Suprapubic skin (tissue), 4 donors: ENCODE measurements at places on chromosomes 2 and 18.

- no peak for DNase-seq
Measured at GRCh38 chr2:47054868-47055267, 100.2 kb downstream of the STPG4 start.

DNA sequence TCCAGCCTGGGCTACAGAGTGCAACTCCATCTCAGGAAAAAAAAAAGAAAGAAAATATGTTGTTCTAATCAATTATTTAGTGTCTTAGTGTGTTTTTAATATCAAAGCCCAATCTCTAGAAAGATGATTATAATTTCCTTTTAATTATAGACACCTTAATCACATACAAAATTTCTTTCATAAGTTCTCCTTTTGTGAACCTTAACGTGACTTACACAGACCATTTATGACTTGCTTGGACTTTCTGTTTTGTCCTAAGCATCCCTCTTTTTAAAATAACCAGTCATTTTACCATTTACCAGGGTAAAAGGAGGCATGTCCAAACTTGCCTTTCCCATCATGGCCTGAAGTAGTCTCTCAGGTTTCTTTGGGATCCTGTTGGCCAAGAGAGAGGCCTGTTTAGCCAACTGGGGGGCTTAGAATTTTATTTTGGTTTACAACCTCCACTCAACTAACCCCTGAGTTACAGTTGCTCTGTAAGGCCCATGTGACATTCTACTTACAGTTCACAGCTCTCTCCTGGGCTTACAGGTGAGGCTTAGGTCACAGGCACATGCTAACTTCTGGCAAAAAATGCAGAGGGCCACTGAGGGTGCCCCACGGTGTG is 23.9 kb upstream of the GPR155 start:
- no peak for DNase-seq

DNA sequence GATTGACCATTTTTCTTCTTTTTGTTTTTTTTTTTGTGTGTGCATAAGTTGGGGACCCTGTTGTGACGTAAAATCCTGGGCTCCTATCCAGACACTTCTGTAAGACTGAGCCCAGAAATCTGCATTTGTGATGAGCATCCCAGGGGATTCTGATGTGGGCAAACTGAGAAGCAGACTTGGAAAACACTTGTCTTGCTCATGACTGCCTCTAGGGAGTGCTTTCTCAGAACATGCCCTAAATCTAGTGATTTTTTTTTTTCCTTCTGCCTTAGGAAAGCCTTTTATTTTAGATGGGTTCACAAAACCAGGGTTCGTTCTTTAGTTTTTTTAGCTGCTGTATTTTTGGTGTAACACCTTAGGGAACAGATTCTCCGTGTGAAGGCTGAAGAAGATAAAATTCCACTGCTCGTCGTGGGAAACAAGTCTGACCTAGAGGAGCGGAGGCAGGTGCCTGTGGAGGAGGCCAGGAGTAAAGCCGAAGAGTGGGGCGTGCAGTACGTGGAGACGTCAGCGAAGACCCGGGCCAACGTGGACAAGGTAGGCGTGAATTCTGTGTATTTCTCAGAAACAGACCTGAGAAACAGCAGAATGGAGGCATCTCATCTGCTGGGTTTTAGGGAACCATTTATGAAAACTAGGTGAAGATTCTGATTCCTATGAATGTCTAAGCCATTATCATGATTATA is 36.7 kb downstream of the RALB start:
- no peak for DNase-seq

DNA sequence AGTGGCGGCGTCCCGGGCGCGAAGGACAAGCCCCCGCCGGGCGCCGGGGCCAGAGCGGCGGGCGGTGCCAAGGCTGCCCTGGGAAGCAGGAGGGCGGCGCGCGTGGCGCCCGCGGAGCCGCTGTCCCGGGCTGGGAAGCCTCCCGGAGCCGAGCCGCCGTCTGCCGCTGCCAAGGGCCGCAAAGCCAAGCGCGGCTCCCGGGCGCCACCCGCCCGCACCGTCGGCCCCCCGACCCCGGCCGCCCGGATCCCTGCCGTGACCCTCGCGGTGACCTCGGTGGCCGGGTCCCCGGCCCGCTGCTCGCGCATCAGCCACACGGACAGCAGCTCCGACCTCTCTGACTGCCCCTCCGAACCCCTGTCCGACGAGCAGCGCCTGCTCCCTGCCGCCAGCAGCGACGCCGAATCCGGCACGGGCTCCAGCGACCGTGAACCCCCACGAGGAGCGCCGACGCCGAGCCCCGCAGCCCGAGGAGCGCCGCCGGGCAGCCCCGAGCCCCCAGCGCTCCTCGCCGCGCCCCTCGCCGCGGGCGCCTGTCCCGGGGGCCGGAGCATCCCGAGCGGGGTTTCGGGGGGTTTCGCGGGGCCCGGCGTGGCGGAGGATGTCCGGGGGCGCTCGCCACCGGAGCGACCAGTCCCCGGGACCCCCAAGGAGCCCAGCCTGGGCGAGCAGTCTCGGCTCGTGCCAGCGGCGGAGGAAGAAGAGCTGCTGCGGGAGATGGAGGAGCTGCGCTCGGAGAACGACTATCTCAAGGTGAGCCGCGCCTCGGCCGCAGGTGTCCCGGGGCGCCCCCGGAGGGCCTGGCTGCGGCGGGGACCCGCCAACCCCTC is 820 bp downstream of the MTCL1 start:
- no peak for DNase-seq

DNA sequence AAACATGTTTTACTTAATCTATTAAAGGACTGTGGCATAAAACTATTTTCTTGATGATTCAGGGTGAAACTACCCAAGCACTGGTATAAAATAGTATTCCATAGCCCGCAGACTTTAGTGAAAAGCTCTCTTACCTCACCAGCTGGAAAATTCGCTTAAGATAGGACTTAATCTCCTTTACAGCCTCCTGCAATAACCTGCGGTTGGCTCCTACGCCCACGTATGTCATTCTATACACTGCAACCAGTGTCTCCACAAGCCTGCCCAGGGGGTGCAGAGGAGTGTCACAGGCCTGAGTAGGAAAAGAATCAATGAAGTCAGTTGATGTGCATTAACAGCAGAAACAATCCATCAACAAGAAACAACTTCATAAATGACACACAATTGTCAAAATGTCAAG is 11.3 kb upstream of the MPP4 start:
- no peak for DNase-seq

DNA sequence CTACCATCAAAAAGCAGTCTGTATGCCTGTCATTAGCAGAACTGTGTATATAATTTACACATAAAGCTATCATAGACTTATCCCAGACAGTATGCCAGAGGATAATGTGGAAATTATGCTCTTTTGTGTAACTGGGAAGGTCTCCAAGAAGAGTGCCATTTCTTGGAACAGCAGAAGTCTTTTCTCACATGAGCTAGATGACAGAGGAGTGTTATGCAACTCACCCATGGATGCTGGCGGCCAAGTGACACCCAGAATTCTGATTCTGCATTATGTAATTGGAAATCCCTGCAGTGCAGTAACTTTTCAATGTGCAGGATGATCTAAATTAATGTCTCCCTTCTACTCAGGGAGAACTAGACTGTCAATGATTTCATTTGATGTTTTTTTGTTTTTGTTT is 160.0 kb downstream of the UBE2E3 start:
- peak; percentile 56 for DNase-seq

- no peak for DNase-seq
Measured at GRCh38 chr2:120301284-120301683, 44.7 kb upstream of the INHBB start.

- no peak for DNase-seq
Measured at GRCh38 chr18:70376137-70376913, 87.5 kb downstream of the SOCS6 start.

DNA sequence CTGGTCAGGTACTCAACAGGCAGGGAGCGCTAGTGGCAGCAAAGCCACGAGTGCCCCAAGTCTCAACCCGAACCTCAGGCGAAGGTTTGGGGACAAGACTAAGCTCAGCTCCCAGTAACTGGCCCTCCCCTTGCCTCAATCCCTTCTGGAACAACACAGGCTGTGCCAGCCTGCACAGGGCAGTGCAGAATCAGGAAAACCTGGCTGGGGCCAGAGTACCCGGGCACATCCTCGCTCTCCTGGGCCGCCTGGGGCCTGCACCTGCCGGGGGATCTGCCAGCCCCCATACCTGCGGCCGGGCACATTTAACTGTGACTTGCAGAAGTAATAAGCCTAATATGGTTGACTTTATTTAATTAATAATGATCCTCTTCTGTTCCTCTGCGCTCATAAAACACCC is 60.6 kb downstream of the GBX2 start:
- DNase-seq, result no peak

DNA sequence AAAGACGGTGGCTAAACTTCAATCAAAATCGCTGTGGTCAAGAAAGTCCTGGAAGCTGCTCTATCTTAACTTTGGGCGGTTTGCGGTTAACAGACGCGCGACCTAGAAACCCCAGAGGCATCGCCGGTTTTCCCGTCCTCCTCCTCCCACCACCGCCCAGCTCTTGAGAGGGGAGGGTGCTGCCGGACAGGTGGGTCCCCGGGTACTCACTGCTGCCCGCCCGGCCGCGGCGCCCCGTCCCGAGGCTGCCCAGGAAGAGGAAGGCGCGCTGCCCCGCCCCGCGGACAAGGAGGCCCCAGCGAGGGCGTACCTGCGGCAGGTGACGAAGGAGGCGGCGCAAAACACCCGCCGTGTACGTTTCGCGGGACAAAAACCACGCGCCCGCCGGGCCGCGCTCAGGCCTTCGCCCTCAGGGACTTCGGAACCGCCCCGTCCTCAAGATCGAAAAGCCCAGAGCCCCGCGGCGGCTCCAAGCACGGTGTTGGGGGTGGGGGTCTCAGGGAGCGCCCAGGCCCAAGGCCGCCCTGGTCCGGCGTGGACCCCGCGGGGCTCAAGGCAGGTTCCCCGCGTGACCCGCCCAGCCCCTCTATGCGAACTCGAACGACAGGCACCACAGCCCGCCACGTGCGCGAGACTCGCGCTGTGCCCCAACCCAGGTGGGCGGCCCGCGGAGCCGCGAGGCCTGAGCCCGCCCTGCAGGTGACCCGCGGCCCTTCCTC is at the start of gene SH3YL1:
TSS of gene SH3YL1 (minus strand) at position 259 of the 719 bp plus-strand sequence. CDS start at position 211, 48 bp downstream.
- DNase-seq, result peak; percentile 77

GRCh38 chr2:80489717-80490116 is 185.2 kb upstream of the LRRTM1 start:
- no peak for DNase-seq

GRCh38 chr2:134190062-134190806 is 63.6 kb upstream of the MGAT5 start:
- no peak for DNase-seq

- no peak for DNase-seq
Measured at GRCh38 chr18:41845563-41845962, 109.5 kb upstream of the PIK3C3 start.

DNA sequence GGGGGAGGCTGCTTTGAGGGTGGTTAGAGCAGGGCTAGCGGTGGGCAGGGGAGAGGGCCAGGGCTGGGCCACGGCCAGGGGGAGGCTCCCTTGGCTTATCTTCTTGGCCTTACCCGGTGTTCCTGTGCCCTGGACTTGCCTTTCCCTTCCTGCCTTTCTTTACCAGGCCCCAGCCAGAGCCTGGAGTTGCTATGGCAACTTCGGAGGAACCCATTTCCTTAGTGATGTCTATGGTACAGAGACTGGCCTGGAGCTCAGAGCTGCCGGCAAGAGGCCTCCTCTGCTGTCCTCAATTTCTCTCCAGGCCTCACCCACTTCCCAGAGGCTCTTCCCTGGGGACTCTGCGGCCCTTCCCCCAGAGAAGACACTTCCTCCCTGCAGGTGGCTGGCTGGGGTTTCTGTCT is 11.5 kb downstream of the SPEG start:
- peak; percentile 47 for DNase-seq

DNA sequence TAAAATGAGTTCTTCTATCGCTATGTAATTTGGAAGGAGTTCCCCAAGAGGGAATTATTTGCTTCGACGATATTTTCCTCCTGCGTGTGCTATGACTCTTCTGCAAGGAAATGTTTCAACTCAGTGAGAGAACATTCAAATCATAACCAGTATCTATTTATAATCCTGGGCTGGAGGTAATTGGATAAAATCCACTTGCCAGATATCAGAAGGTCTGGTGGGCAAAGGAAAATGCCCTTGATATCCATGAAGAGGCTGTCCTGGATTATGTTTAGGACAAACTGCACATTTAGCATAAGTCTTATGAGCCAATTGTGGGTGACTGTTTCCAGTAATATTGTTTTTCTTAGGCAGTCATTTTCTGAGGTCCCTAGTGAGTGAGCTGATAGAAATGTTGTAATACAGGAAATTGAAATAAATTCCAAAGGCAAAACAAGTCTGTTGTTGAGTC is 17.7 kb downstream of the RPIA start:
- DNase-seq, result no peak

DNA sequence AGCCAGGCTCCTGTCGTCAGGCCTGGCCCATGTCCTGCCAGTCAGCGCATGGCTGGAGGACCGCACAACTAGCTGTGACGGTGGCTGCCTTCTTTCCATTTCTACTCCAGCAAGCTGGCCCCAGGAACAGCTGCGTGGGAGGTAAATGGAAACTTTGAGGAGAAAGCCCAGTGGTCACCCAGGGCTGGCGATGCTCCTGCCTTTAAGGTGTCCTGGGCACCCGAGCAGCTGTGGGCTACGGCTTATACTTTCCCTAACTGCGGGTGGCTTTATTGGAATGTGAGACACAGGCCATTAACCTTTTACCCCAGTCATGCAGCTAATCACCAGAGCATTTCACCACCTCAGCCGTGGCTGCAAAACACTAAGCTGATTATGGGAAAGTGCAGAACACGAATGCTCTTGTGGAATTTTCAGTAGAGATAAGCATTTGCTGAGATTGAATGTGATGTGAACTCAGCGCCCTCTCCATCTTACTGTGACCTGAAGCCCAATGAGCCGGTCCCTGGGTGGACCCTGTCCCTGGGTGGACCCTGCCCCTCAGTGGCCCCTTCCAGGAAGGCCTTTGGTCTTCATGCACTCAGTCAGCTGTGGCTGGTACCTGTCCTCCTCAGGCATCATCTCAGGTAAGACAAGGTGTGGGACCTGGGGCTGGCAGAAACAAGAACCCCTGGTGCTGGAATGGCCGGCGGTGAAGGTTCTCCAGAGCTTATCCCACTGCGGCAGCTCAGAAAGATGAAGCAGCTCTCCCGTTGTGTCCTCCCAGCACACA is 275.4 kb upstream of the HS6ST1 start:
- DNase-seq, result peak; percentile 74

GRCh38 chr2:236582968-236583367 is 13.3 kb downstream of the ACKR3 start:
- peak; percentile 26 for DNase-seq

GRCh38 chr18:76981396-76981968 is 151.1 kb downstream of the MBP start:
- DNase-seq, result no peak

GRCh38 chr18:59358414-59358711 is 702 bp downstream of the LMAN1 start:
- DNase-seq, result no peak
